ENCODE measurements at places on chromosomes 3 and 15.
A peak's percentile ranks its signal among the peaks of the same experiment; 100 is the strongest.

- no peak for DNase-seq
Observed at GRCh38 chr15:58840048-58840447, 68.9 kb downstream of the MINDY2 start.

- no peak for DNase-seq
Observed at GRCh38 chr15:74120426-74120825, 10.0 kb upstream of the ISLR2 start.

GRCh38 chr3:128372281-128372680 lies 94.4 kb downstream of the DNAJB8 start:
- no peak for DNase-seq

DNA sequence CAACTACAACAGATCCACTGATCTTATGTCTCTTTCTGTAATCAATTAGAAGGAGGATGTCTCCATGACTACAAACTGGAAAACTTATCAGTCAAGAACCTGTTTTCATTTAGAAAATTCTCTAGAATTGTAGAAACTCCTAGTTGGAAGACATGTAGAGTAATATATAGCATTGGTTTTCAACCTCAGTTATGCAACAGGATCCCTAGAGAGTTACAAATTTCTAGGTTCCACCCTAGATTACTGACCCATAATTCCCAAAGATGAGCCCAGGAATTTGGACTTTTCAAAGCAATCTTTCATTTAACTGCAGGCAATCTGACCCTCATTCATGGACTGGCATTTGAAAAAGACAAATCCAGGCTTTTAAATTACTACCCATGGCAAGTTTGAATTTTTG lies 116.9 kb upstream of the RAP2B start:
- no peak for DNase-seq

GRCh38 chr3:159795042-159795441 lies 193.6 kb upstream of the IL12A start:
- no peak for DNase-seq

GRCh38 chr3:143158014-143158988 lies 38.7 kb downstream of the CHST2 start:
- DNase-seq, result no peak

GRCh38 chr15:70789213-70789612 lies 25.9 kb upstream of the UACA start:
- no peak for DNase-seq

GRCh38 chr3:55486101-55486856 lies 827 bp downstream of the WNT5A start:
- no peak for DNase-seq

GRCh38 chr3:62151591-62151990 lies 221.8 kb downstream of the FEZF2 start:
- DNase-seq, result no peak

DNA sequence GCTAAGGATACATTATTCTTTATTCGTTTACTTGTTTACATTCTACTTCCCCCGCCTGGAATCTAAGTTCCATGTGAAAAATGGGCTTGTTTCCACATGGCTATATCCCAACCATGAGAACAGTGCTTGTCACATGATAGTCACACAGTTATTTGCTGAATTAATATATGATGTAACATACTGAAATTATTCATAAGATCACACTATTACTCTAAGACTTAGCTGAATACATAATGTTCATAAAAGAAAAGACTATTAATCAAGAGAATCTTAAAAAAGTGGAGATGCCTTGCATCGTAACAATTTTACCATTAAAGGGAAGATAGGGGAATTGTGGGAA lies 6.5 kb downstream of the PBRM1 start:
- DNase-seq, result no peak

- DNase-seq, result peak; percentile 82
Observed at GRCh38 chr15:31326875-31327668, 437 bp downstream of the KLF13 start.

DNA sequence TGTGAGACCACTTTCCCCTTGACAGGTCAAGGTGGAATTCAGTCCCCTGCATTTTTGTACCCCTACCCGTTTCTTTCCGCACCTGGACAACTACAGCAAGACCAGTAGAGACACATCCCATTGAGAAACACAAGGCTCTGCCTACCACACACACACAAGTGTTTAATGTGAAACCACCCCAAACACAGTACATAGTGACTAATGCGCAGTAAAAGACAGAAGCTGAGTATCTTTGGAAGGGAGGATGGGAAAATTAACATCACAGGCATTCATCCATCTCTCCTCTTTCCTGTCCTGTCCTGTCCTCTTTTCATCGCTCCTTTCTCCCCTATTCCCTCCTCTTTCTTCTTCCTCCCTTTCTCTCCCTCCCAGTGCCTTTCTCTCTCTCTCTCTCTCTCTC lies 64.8 kb downstream of the SCN11A start:
- DNase-seq, result no peak

DNA sequence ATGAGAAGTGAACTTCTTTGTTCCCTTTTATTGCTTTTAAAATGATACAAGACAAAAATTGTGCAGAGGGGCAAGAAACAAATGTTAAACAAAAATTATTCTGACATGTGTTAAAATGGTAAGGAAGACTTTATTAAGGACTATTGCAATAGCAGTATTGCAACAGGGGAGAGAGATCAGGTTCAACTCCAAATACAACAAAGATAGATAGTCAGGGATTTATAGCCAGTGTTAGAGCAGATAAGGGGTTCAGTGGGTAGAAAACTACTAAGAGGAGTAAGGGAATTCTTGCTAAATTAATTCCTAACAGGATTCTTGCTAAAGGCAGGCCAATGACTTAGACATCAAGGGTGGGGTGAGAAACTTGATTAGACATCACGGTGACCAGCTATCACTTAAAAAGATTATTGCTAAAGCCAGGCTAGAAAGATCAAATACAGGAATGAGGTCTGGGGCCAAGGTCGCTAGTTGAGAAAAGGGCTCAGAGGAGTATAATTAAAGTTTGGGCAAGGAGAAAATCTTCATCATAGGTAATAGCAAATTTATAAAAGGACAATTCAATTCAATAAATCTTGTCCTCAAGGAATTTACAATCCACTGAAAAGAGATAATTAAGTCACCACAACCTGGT lies 81.5 kb downstream of the FHIT start:
- no peak for DNase-seq

DNA sequence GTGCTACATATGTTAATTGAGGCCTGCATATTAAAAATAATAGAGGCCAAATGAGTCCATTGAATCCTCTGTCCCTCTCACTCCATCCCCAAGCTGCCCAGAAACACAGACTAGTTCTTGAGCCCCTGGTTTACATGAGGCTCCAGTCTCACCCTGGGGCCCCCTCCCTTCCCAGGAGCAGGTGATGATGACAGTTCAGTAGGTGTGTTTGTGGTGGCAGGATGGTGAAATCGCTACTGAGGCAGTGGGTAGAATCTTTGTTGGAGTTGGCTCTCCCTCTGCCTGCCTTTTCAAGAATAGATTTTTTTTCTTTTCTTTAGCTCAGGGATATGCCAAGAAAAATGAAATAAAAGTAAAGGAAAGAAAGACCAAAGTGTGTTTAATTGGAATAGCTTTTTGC lies 288.7 kb downstream of the EPHB1 start:
- DNase-seq, result no peak

DNA sequence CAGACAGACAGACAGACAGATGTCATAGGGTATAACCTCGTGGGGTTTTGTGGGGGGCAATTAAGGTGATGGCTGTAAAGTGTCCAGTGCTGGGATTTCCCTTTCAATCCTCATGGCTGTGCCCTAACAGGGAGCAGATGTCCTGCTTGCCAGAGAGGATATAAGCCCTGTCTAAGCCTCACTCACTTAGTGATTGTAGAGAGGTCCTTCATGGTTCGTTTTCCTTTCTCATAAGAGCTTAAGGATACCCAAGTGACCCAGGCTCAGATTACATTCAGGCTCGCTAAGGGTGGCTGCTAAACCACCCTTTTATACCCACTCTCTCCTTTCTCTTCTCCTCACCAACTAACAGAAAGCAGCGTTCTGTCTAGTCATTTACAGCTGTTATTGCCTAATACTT lies 19.2 kb downstream of the LYSMD2 start:
- no peak for DNase-seq

GRCh38 chr3:53721187-53722119 lies 124.8 kb downstream of the CHDH start:
- DNase-seq, result no peak

- no peak for DNase-seq
Observed at GRCh38 chr3:149934524-149934923, 36.2 kb downstream of the PFN2 start.

DNA sequence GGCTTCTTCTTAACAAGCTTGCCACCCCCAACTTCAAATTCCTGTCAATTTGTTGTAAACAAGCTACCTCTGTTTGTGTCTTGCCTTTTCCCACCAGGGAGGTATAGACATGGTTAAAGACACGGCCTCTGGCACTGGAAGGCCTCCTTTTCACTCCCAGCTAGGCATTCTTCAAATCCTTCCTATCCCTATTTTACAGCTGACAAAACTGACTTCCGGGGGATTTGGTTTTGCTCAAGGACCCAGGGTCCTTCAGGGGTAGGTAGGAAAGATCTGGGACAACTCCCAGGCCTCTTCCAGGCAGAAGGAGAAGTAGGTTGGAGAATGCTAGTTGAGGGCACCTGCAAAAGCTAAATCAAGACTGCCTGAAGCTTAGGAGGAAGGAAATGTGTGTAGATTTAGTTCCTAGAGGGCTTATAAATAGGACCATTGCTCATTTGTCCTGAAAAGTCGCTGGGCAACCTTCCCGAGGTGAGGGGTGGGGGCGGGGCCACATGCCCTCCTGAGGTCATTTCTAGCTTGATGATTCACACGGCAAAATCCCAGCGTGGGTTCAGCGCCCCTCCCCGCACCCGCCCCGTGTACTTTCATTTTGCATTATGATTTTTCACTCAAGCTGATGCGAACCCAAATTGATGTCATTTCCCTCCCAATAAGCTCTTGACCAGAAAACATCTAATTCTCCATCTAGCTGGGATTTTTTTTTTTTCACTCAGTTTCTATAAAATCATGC lies 365.5 kb downstream of the SHQ1 start:
- DNase-seq, result no peak

Measured in NCI-H446 (cell line).